ENCODE measurements at places on chromosomes 16 and 17. TPM values are rescaled to one million over a fixed set of nuclear protein-coding genes. Genes with fewer than 3 reads are reported as not detected.

Gene SLC6A2
- not detected for total RNA-seq

Gene ASPHD1
- 18.4 TPM for total RNA-seq

- no peaks in the 10 kb centered on the region for H3K27me3 ChIP-seq
- H3K36me3 ChIP-seq: no peaks in the 10 kb centered on the region
- H3K4me1 ChIP-seq: peaks cover 10% of the 10 kb centered on the region
Observed at GRCh38 chr16:12417815-12418211, 385.9 kb downstream of the CPPED1 start.

DNA sequence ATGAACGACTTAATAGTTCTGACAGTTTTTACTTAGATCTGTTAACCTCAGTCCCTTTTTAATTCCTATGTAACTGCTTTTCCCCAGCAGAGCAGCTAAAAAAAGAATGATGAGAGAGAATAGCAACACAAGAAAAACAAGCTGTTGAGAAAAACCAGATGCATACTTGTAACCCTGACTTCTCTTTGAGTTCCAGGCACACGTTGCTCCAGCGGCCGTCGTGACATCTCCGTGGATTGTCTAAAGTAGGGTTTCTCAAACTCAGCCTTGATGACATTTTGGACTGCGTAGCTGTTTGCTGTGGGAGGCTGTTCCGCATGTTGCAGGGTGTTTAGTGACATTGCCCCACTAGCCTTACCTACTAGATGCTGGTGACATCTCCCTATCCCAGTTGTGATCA is 324.0 kb downstream of the SNX29 start:
- H3K27ac ChIP-seq: no peak overlapping the region
- DNase-seq: no peak
- no peaks in the 10 kb centered on the region for H3K27me3 ChIP-seq
- no peaks in the 10 kb centered on the region for H3K4me1 ChIP-seq
- no peaks in the 10 kb centered on the region for H3K36me3 ChIP-seq

DNA sequence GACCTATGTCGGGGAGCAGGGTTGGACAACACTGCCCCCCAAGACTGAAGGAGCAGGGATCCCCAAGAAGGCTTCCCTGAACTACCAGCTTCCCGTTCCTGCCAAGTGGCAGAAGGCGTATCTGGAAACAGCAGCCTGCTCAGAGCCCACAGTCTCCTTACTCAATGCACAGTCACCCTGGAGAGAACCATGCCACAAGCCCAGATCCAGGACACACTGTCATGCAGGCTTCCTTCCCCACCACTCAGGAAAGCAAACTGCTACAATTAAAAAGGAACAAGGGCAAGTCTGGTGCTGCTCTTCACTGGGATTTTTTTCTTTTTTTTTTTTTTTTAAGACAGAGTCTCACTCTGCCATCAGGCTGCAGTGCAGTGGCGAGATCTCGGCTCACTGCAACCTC is 8.2 kb downstream of the WDR45B start:
- no peak for DNase-seq
- peaks cover 5% of the 10 kb centered on the region for H3K4me1 ChIP-seq
- H3K4me3 ChIP-seq: no peak overlapping the region
- peak overlapping the region; percentile 6 for H3K27ac ChIP-seq
- no peaks in the 10 kb centered on the region for H3K27me3 ChIP-seq

All from HCT116 (cell line).